PC-3 (cell line): ENCODE measurements at places on chromosomes 5 and 9. TPM values are rescaled to one million over a fixed set of nuclear protein-coding genes. Genes with fewer than 3 reads are reported as not detected.

- DNase-seq: no peak
Measured at GRCh38 chr5:8458038-8458383, 589.1 kb downstream of the MTRR start.

GRCh38 chr9:108087781-108088180 is 598.2 kb upstream of the KLF4 start:
- DNase-seq: peak; percentile 17

GRCh38 chr5:170366276-170366675 is 22.9 kb downstream of the KCNMB1 start:
- DNase-seq: no peak

GRCh38 chr9:125919565-125919964 is 172.4 kb downstream of the PBX3 start:
- DNase-seq: no peak

Gene UNC13B
- total RNA-seq: 9.8 and 10.4 TPM in 2 replicates

DNA sequence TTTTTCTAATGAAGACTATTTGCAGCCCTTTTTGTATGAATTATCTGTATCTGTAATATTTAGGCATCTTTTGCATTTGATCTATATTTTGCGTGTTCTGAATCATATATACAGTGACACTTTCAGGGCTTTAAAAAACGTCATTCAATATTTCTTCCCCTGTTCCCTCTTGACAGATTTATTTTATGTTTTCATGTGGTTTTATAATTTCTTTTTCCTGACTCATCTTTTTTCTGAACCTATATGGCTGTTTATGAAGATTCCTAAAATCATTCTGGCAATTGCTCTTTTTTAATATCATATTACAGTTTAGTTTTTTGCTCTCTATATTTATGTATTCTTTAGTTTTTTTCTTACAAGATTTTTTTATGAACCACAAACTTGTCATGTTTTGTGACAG is 67.6 kb downstream of the SMARCA2 start:
- DNase-seq: no peak

DNA sequence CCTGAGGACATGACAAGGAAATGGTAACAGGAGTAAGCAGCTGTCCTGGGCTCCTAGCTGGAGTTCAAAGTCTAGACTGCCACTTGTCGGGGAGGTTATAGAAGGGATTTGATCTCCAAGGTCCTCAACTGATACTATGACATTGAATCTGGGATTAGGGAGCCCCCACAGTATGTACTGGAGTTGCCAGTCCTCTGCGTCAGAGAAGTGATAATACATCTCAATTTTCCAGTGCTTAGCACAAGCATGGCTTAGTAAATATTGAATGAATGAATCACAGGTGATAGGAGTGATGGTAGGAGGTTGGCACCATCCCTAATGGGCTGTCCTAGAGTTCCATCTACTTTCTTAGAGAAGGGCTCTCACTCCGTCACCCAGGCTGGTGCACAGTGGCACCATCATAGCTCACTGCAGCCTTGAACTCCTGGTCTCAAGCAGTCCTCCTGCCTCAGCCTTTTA is 6.2 kb upstream of the TPM2 start:
- DNase-seq: peak; percentile 71

- DNase-seq: no peak
Measured at GRCh38 chr5:133730346-133730745, 118.0 kb upstream of the FSTL4 start.

Gene SLC6A3
- total RNA-seq: not detected in 2 replicates

GRCh38 chr5:5539590-5539989 is 117.1 kb downstream of the ICE1 start:
- no peak for DNase-seq

- no peak for DNase-seq
Measured at GRCh38 chr5:180118391-180118791, 46.8 kb upstream of the RNF130 start.

Gene CAVIN4
- 0.95 and 1.0 TPM in 2 replicates for total RNA-seq

DNA sequence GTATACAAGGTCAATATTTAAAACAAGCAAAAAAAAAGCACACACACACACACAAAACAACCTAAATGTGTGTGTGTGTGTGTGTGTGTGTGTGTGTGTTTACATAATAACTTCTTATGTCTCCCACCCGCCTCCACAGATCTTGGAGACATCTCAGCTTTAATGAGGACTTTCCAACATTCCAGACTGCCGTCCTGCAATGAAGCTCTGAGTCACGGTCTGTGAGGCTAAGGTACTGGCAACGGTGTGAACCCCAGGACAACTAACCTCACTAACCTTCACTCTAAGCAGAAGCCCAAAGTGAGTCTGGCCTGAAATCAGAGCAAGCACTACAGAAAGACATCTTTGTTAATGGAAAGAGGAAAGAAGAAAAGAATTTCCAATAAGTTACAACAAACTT is 22.3 kb downstream of the ZNF474 start:
- peak; percentile 40 for DNase-seq

- DNase-seq: no peak
Measured at GRCh38 chr5:62585751-62586150, 7.1 kb downstream of the LRRC70 start.

DNA sequence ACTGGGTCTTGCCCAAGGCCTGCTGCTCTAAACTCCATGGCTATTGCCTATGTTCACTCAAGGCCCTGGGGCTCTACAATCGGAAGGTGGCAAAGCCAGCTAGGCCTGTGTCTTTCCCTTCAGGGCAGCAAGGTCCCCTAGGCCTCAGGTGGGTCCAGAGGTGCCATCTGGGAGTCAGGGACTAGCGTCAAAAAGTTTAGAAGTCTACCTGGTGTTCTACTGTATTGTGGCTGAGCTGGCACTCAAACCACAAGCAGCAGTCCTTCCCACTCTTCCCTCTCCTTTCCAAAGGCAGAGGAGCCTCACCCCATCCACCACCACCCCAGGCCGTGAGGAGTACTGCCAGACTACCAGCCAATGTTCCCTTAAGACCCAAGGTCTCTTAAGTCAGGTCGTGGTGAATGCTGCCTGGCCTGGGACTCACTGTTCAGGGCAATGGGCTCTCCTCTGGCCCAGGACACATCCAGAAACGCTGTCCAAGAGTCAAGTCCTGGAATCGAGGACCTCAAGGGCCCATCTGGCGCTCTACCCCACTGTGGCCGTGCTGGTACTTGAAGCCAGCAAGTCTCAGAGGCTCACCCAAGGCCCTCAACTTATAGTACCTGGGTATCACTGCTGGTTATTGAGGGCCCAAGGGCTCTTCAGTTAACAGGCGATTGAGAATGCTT is 13.0 kb upstream of the SARDH start:
- DNase-seq: no peak

- DNase-seq: peak; percentile 78
Measured at GRCh38 chr9:131500939-131501541, 1.7 kb upstream of the POMT1 start.

DNA sequence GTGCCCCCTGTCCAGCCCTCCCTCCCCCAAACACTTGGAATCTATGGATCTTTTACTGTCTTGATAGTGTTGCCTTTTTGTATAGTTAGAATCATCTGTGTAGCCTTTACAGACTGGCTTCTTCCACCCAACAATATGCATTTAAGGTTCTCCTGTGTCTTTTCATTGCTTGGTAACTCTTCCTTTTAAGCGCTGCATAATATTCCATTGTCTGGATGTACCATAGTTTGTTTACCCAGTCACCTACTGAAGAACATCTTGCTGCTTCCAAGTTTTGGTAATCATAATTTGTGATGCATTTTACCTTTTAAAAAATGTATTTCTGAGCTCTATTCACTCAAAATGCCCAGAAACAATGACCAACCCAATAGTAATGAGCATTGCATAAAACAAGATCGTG is 17.7 kb upstream of the LMX1B start:
- DNase-seq: no peak

GRCh38 chr5:88269222-88269771 is 652 bp upstream of the TMEM161B start:
- DNase-seq: peak; percentile 25

GRCh38 chr5:95631991-95632675 is 12.2 kb downstream of the GPR150 start:
- peak; percentile 60 for DNase-seq

Gene COL15A1
- total RNA-seq: 0.04 and 0.86 TPM in 2 replicates

- no peak for DNase-seq
Measured at GRCh38 chr5:1963941-1964451, 81.3 kb upstream of the IRX4 start.

GRCh38 chr5:167050568-167051401 is 1240.7 kb upstream of the WWC1 start:
- DNase-seq: no peak

DNA sequence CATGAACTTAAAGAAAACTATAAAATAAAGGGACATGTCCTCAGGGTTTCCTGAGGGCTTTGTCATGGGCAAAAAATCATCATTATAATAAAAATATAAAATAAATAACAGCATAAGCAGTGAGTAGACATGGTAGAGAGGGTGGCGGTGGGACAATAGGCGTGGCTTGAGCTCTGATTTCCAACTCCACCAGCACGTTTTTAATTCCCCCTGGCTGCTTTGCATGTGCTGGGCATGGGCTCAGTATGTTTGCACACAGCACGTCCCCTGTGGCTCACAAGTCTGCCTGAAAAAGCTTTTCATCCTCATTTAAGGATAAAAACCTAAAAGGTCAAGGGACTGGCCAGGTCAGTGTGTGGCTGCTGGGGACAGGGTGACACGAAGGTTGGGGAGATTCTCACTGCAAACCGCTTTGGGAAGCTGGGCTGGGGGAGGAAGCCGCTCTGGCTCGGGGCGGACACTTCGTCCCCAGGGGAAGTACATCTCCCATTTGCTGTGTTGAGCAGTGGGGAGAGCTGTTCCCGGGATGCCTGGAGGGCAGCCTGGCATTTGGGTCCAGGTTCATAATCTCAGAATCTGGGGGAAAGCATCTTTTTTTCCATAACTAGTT is 32.6 kb downstream of the NKX2-5 start:
- DNase-seq: no peak

GRCh38 chr9:81683704-81684103 is 5.6 kb downstream of the TLE1 start:
- no peak for DNase-seq

Gene NSUN2
- 351 and 433 TPM in 2 replicates for total RNA-seq

DNA sequence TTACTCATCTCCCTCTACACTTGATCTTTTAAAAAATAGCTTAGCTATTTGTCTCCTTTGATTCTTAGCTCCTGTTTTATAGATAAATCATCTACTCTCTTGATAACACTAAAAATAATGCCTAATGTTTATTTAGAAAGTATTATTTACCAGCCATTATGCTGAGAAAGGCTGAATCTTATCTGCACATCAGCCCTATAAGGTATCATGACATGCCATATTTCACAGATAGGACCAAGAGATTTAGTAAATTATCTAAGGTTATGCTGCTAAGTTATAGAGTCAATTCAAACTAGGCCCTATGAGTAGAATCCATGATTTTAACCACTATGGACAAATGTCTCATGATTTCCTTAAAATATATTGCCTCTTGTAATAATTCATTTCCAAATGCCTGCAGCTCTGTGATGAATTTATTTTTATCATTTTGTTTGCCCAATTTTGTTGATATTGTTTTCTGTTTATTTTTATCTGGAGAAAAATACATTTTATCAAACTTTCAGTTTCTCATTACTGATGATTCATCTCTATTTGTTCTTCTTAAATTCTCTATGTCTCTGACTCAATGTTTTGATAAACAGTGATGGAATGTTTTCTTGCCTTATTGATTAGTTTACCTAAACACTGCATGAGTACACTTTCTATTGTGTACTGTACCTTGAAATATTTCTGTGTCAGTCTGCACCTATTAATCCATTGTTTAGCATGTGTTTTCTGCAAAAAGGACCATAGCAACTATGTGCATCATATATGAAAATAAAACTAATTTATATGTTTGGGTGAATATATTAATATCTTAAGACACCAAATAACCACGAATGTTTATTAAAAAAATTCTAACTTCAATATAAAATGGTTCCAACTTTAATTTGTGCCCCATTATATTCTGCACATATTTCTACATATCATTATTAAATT is 300.8 kb downstream of the CDH9 start:
- peak; percentile 47 for DNase-seq

GRCh38 chr5:25489834-25490538 is 845.2 kb upstream of the CDH10 start:
- peak; percentile 74 for DNase-seq

Gene NPR3
- total RNA-seq: 3.9 and 5.8 TPM in 2 replicates

- peak; percentile 61 for DNase-seq
Measured at GRCh38 chr5:15992918-15993317, 186.7 kb downstream of the MARCHF11 start.

DNA sequence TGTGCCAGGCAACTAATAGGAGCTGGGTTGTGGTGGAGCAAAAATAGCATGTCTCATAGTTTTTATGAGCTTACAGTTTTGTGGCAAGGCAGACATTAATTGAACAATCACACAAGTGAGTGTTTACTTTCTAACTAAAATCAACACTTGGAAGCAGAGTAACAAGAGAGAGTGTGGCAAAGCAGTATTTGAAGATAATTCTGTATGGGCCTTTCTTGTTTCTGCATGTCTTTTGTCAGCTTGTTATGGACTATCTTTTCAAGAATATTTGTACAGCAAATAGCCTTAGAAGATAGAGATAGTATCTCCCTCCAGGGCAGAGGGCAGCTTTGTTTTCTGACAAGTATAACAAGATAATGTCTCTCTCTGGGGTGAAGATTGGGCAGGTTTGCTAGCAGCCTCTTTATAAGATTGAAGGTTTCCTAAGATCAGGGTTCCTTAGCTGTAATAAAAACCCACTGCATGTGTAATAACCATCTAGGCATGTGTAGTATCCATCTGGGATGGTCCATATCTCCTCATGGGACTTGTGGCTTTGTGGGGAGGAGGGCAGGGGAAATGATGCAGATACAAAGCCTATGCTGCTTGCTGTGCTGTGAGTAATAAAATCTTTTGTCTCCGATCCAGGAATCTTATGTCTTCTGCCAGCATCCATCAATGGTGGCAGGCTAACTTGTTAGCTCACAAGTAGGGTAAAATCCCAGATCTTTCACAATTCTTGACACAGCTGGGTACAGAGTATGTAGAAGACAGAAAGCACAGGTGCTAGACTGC is 479.9 kb downstream of the KDM4C start:
- DNase-seq: no peak

- DNase-seq: no peak
Measured at GRCh38 chr5:107271682-107272350, 398.9 kb downstream of the EFNA5 start.

DNA sequence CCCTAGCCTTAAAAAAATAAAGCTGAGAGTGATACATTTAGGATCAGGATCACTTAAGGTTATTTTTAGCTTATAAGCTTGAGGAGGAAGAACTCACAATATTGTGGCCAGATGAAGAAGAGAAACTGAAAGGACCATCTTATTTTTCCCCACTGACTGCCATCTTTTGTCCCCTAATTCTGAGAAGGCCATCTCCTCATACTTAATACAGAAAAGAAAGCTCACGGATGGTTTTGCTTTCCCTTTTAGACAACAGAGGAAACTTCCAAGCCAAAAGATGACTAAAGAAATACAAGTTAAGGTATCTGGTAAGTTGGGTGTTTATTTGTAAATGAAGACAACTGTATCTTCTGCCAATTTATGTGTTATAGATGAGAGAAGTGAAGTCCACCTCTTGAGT is 36.4 kb downstream of the ERAP1 start:
- no peak for DNase-seq

Gene RPL37
- total RNA-seq: 2,333 and 2,823 TPM in 2 replicates
